Head of caudate nucleus (tissue), 42 donors: ENCODE measurements at places on chromosomes 7 and 10.

GRCh38 chr7:84700563-84701370 lies 486.1 kb downstream of the SEMA3D start:
- no peak for DNase-seq

- DNase-seq, result no peak
These were observed 609.7 kb downstream of the TNS3 start for GRCh38 chr7:46972205-46972604.

GRCh38 chr7:81007051-81007450 lies 88.2 kb upstream of the SEMA3C start:
- no peak for DNase-seq

GRCh38 chr7:116583653-116584052 lies 58.8 kb downstream of the CAV1 start:
- DNase-seq, result no peak

- no peak for DNase-seq
These were observed 81.6 kb upstream of the INSYN2A start for GRCh38 chr10:127278001-127278400.

GRCh38 chr7:39550411-39550810 lies 15.8 kb upstream of the YAE1 start:
- DNase-seq, result no peak
